Uterine smooth muscle cell (primary cell): ENCODE measurements at places on chromosomes 6 and 20. TPM values are rescaled to one million over a fixed set of nuclear protein-coding genes. Genes with fewer than 3 reads are reported as not detected.

OTOR gene
- not detected in 2 replicates for total RNA-seq

TP53TG5 gene
- total RNA-seq = not detected in 2 replicates

SPATA2 gene
- total RNA-seq = 1.1 and 1.2 TPM in 2 replicates

RSPO3 gene
- 2.6 and 3.7 TPM in 2 replicates for total RNA-seq

OR12D3 gene
- not detected in 2 replicates for total RNA-seq

SLC32A1 gene
- not detected in 2 replicates for total RNA-seq

HCK gene
- total RNA-seq = not detected in 2 replicates

BPI gene
- total RNA-seq = 0.12 TPM in 1 of 2 replicates, not detected in the other

ZNF512B gene
- total RNA-seq = 7.1 and 7.6 TPM in 2 replicates

SCUBE3 gene
- 21.1 and 58.5 TPM in 2 replicates for total RNA-seq

PACSIN1 gene
- total RNA-seq = not detected in 2 replicates

HLA-DPB1 gene
- total RNA-seq = 6.8 and 21.1 TPM in 2 replicates

EDN1 gene
- 0.75 and 1.3 TPM in 2 replicates for total RNA-seq

MATN4 gene
- total RNA-seq = 0.11 TPM in 1 of 2 replicates, not detected in the other

HSD17B8 gene
- total RNA-seq = 2.7 and 8.9 TPM in 2 replicates

SDC4 gene
- total RNA-seq = 129 and 156 TPM in 2 replicates

TDRD6 gene
- total RNA-seq = 0.11 and 0.12 TPM in 2 replicates
